ENCODE measurements at places on chromosomes 16 and 17.

DNA sequence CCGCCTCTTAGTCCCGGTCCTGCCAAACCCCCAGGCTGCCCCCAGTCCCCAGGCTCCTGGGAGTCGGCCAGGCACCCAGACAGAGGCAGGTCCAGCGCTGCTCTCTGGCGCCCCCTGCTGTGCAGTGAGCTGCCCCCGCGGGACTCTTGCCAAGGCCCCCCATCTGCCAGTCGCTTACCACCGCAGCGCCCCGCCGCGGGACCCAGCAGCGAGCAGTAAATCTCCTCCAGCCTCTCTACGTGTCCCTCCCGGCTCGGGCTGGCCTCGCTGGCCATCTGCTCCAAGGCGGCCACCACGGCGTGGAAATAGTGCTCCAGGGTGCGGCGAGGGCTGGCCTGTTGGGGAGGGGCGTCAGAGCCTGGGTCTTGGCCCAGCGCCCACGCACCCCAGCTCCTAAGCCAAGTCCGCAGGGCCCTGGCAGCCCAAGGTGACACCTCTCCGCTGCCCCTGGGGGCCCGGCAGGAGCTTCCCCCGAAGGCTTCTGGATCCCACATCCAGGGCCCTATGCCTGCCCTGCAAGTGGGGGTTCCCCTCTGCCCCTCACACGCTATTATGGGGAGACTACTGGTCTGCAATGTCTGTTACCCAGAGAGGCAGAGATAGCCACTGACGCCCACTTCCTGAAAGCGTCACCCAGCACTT is 33.7 kb upstream of the MFSD6L start:
- peak; percentile 9 for DNase-seq

GRCh38 chr16:4443271-4443670 is 17.6 kb downstream of the DNAJA3 start:
- no peak for DNase-seq

DNA sequence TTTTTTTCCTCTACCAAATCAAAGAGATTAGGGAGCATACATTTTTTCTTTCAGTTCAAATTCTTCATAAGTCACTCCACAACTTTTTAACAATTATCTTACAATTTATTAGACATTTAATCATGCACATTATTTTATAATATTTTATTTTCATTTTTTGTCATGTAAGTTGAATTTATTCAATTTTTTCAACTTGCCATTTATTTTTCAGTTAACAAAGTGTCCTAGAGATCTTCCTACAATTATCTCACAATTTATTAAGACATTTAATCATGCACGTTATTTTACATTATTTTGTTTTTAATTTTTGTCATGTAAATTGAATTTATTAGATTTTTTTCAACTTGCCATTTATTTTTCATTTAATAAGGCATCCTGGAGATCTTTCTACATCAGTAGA is 16.2 kb downstream of the CACNG3 start:
- no peak for DNase-seq

DNA sequence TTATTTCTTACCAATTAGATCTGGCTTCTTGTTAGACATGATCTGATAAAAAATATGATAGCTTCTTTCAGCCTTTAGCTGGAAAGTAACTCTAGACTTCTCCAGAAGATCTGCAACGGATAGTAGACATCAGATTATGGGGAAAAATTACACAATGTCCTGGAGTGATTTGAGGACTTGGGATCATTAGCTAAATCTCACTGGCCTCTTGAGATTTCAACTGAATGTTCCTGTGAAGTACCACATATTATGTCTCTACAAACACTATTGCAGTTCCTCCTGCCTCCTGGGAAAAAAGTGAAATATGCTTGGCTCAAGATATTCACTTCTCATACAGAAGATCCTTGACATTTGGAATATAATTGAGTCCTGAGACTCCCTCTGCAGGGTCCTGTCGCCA is 5.5 kb downstream of the MYH1 start:
- DNase-seq = no peak

GRCh38 chr16:31496670-31497069 is 11.5 kb downstream of the RUSF1 start:
- no peak for DNase-seq

DNA sequence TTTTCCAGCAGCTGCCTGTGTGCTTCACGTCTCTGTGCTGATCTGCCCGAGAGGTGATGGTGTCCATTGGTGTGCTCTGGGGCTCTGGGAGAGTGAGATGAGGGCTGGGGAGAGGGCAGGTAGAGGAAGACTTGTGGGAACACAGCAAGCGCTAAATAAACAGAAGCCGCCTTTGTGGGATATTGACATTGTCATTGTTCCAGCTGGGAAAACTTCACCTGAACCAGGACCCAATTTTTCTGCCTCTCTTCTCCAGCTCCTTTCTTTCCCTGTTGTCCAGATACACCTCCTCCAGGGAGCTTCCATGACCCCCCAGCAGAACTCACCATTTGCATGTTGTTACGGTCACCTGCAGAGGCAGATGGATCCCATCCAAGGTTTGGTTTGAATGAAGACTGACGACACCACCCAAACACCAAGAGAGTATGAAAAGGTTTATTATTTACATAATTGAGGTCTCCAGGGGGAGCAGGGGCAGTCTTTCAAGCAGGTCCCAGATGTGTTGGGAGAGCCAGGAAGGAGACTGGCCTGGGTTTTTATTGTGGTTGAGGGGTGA is 3.6 kb upstream of the ITGA3 start:
- DNase-seq = no peak

DNA sequence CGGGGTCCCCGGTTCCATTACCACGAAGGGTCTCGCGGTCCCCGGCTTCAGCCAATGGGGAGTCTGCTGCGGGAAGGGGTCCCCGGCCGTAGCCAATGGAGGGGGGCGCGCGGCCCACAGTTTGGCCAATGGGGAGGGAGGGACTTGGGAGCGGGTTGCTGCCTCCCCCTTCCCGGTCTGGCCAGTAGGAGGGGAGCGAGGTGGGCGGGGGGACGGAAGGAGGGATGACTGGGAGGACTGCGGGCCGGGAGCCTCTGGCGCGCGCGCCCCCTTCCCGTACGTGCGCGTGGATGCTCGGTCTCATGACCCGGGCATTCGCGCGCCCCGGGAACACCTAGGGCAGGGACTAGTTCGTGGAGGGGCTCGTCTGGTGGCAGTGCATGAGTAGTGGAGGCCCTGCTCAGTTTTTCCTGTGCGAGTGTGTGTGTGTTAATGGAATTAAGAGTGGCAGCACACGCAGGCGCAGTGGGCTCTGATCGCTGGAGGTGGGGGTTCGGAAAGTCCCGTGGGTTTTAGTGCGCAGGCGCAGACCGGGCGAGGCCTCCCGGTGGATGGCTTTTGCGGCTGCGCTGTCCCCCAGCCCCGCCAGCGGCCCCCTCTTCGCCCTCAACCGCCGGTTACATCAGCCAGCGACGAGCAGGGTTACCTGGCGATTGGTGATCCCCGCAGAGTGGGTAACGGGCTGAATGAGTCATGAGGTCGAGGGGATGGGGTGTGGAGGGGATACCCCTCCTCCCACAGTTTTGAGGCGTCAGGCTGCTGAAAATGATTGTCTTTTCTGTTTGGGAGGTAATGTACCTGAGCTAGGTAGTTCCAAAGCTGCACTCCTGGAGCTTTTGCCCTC is 1.3 kb downstream of the ATXN2L start:
- peak; percentile 94 for DNase-seq

DNA sequence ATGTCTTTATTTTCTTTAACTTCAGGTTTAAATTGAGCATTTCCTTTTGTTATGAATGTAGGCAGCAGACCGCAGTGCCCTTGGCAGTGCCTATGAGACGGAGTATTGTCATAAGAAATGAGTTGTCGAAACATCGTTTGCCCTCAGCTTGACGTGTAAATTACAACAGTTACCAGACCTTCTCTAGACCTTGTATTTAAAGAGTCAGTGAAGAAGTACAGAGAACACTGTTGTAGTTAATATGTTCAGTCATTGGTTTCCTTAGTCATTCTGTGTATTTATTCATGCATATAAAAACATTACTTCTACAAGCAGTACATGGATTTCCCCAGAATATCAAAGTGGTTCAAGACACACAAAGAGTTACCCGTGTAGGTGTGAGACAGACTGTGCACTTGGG is 19.0 kb downstream of the IRF8 start:
- DNase-seq = no peak

DNA sequence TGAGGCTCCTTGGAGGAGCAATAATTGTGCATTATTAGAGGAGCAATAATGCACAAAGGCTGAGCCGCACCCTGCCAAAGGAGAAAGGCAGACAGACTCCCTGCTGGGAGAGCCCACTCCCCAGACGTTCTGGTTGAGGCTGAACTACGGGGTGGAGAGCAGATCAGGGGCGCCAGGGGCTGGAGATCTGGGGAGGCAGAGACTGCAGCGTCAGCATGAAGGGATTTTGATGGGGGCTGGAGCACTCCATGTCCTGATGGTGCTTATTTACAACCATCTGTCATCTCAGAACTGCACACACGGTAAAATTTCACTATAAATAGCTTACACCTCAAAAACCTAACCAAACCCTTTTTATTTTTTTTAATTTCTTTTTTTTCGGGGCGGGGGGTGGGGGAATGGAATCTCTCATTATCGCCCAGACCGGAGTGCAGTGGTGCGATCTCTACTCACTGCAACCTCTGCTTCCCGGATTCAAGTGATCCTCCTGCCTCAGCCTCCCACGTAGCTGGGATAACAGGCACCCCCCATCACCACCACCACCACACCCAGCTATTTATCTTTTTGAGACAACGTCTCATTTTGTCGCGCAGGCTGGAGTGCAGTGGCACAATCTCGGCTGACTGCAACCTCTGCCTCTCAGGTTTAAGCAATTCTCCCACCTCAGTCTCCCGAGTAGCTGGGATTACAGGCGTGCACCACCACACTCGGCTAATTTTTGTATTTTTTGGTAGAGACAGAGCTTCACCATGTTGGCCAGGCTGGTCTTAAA is 4.3 kb upstream of the C16orf95 start:
- no peak for DNase-seq

DNA sequence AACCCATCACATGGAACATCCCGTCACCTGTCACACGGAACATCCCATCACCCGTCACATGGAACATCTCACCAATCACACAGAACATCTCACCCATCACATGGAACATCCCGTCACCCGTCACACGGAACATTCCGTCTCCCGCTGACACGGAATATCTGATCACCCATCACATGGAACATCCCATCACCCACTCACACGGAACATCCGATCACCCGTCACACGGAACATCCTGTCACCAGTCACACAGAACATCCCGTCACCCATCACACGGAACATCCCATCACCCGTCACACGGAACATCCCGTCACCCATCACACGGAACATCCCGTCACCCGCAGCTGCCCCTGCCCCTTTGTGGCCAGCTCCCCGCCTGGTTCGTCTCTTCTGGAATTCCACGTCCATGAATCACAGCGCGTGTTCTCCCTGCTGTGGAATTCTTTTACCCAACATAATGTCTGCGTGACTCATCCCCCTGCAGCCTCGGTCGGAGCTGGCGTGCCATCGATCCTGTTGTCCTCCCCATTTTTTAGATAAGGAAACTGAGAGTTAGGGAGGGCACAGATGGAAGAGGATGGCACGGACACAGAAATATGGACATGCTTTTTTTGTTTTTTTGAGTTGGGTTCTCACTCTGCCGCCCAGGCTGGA is 5.6 kb downstream of the CPNE7 start:
- peak; percentile 79 for DNase-seq

GRCh38 chr16:31298958-31299357 is 39.2 kb downstream of the ITGAM start:
- peak; percentile 23 for DNase-seq

GRCh38 chr17:82929011-82929622 is 89.3 kb upstream of the ZNF750 start:
- DNase-seq = no peak

DNA sequence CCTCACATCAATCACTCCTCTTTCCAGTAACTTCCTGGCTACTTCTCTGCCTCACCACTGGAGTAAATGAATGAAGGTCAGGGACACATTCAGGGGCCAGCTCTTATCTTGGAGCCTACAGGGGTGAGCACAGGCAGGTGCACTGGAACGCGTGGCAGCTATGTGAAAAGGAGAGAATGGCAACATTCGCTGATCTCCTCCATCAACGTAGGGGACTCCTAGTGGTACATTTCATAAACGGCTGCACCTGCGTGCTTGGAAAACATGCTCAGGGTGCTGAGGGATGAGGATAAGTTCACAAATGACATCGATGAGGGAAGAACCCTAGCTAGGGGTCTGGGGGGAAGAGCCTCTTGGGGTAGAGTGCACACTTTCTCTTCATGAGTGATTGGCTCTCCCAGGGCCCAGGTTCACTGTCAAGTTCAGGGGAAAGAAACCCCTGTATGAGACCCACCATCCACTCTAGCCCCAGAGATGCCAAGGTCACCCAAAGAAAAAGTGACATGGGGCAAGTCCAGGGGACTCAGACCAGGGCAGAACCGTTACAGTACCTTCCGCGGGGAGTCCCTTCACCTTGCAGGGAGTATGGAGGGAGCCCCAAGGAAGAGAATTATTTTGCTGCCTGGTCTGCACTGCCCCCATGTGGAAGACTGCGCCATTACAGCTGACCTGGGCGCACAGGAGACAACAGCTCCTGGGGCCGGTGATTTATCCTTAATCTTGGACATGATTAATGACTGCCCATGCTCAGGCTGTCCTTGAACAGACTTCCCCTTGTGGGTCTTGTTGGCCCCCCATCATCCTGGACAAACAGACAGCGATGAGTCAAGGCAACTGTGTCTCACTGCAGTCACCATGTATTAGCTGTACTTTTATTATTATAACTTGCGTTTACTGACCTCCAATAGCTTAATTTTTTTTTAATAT is 30.1 kb downstream of the VAC14 start:
- peak; percentile 44 for DNase-seq

DNA sequence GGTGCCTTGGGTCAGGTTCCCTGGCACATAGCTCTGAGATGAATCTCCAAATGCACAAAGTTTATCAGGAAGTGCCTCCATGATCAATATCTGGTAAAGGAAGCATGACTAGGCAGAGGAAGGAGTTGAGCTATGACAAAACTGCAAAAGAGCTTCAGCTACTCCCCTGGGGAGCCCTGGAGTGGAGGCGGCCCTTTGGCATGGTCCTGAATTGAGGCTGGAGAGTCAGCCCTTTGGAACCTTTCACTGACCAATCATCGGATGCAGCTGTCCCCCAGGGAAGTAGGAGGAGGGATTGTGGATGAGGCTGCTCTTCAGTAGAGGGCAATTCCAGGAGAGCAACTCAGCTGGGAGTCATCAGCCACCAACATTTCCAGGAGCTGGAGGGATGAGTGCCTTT is 46.1 kb upstream of the NLRP1 start:
- no peak for DNase-seq

GRCh38 chr17:8692916-8693315 is 51.7 kb downstream of the CCDC42 start:
- DNase-seq = no peak

GRCh38 chr17:39208136-39208535 is 8.1 kb downstream of the RPL19 start:
- DNase-seq = no peak

GRCh38 chr17:824378-824777 is 42.2 kb downstream of the MRM3 start:
- DNase-seq = no peak

DNA sequence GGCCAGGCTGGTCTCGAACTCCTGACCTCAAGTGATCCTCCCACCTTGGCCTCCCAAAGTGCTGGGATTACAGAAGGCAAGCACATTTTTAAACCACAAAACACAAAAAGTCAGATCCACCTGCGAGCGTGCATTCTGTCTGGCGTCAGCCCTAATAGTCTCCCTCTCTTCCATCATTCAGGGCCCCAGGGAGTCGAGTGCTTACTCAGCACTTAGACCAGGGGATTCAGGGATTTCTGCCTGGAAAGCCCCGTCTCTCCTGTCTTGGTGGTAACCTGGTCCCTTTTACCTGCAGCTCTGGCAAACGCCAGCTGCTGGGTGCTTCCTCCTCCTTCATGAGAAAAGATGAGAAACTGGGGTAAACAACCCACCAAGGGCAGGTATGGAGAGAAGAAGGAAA is 443.1 kb downstream of the SOX9 start:
- DNase-seq = no peak
